Stimulated activated CD8-positive, alpha-beta memory T cell treated with anti-CD3 and anti-CD28 coated beads, Interleukin-7, amount 100 ng/mL, for 1 hour (primary cell): ENCODE measurements at places on chromosomes 1 and 21.

DNA sequence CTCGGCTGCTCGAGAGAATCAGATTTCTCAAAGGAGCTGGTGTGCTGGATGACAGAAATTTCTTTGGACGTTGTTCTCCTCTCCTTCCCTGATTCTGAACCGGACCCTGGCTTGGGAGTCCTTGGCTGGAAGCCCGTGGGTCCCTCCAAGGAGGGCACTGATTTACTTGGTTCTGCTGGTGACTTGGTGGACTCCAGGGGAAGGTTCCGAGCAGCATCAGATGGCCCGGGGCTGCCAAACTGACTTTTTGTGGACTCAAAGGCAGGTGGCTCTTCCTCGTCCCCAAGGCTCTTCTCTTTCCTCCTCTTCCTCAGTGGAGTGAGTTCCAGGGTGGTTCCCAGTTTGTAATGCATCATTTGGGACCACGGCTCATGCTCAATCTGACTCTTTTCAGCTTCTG lies 97.9 kb upstream of the EDN2 start:
- DNase-seq, result no peak

DNA sequence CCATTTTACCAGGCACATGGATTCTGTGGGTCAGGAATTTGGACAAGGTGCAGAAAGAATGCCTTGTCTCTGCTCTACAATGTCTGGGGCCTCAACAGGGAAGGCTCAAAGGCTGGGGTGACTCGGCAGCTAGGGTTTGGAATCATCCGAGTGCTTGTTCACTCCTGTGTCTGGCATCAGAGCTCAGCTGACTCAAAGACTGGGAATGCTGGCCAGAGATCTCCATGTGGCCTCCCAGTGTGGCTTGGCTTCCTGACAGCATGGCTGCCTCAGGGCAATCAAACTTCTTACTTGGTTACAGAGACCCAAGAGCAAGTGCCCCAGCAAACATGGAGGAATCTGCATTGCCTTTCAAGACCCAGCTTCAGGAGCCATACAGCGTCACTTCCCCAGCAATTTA lies 110.5 kb downstream of the TOMM20 start:
- no peak for DNase-seq

GRCh38 chr1:170669107-170669445 lies 5.1 kb downstream of the PRRX1 start:
- no peak for DNase-seq

- DNase-seq, result no peak
These were observed 48.6 kb upstream of the EXO1 start for GRCh38 chr1:241799416-241799815.

GRCh38 chr1:202958544-202959275 lies 598 bp upstream of the ADIPOR1 start:
- DNase-seq, result no peak

DNA sequence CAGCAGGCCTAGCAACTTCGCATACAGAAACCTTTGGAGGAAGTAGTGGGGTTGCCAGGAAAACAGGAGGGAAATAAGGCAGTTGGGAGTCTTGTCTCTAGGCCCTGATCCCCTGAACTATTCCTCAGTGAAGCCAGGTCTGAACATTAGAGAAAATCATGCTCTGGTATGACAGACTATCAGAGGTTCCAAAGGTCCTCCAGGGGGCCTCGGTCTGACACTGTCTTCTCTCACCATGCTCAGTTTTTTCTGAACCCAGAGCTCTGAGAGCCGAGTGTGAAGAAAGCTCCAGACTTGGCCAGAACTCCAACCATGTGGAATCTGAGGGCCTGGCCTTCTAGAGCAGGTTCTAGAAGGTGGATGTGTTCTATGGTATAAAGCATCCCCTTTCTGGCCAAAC lies 4.0 kb downstream of the TOMM40L start:
- no peak for DNase-seq

GRCh38 chr1:240877605-240878004 lies 265.6 kb upstream of the GREM2 start:
- no peak for DNase-seq
